ENCODE measurements at places on chromosomes 7 and 10.
A peak's percentile ranks its signal among the peaks of the same experiment; 100 is the strongest.

DNA sequence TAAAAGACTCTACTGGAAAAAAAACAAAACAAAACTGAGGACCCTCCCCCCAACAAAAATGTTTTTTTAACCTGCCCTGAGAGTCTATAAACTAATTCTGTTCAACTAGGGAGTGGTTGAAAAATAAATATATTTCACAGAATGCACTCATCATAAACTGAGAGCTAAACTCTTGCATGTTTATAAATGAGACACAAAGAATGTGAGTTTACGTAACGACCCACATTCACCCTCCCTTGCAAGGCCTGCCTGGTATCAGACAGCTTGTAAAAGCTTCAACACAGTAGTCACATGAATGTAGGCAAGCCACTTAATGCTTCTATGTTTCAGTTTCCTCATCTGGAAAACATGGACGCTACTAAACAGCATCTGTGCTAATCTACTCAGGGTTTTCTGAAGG is 50.3 kb downstream of the JAZF1 start:
- no peak for DNase-seq

DNA sequence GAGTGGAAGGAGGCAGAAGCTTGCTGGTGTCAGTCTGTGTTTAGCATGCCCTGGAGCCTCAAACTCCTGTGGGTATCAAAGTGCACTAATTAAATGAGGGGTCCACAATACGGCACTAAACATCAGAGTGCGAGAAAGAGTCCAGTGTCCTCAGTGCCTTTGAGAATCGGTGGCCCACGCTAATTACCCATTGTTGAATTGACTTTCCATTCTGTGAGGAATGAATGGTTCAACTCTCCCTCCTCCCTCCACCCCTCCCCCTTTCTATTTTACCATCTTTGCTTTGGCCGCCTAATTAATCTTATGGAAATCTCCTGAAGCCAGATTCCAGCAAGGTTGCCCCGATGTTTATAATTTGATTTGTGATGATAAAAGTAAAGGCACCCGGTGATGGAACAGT is 217.8 kb downstream of the TFEC start:
- no peak for DNase-seq

- no peak for DNase-seq
These were observed at the start of gene PGAM2 for GRCh38 chr7:44065431-44066110. Gene PGAM2, minus strand, starts transcription at chr7:44065567. Its CDS starts 38 bp downstream, at chr7:44065529.

GRCh38 chr10:12703813-12704212 is 297.7 kb downstream of the CCDC3 start:
- DNase-seq = no peak

DNA sequence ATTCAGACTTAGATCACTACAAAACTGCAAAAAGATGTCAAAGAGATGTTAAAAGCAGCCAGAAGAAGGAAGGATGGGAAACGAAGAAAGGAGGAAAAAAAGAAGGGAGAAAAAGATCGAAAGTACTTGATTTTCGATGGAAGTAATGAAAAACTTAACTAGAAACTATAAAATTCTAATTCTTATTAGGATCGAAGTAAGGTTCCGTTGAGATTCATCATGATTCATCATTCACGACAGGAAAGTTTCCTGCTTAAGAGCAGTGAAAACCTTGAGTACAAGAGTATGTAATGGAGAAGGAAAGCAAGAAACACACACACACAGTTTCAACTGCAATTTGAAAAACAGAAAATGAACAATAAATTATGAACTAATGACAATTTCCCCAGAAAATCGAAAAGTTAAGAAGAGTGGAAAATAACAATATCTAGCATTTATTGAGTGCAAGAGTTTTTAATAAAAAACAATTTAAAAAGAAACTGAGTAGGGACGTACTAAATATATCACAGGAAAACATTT is 1.1 kb upstream of the ING3 start:
- no peak for DNase-seq

DNA sequence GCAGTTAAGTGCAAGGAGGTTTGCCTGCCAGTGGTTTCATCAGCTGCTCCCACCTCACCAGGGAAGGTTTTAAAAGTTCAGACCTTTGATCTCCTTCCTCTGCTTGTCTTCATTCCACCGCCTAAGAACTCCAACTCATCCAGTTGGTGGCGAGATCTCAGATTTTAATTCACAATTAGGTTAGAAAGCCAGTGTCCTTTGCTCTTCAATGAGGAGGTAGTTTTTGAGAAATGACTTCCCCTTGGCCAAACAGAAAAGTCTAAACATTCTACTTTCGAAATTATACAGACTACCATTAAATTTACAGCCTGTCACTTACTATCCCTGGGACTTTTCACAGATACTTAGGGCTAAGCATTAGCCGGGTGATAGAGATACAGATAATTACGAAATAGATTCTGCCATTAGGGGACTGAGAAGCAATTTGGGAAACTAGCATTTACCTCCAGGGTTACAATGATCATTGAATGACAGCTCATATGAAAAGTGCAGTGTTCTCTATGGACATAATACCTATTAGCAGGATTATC is 513.4 kb upstream of the GHITM start:
- no peak for DNase-seq

DNA sequence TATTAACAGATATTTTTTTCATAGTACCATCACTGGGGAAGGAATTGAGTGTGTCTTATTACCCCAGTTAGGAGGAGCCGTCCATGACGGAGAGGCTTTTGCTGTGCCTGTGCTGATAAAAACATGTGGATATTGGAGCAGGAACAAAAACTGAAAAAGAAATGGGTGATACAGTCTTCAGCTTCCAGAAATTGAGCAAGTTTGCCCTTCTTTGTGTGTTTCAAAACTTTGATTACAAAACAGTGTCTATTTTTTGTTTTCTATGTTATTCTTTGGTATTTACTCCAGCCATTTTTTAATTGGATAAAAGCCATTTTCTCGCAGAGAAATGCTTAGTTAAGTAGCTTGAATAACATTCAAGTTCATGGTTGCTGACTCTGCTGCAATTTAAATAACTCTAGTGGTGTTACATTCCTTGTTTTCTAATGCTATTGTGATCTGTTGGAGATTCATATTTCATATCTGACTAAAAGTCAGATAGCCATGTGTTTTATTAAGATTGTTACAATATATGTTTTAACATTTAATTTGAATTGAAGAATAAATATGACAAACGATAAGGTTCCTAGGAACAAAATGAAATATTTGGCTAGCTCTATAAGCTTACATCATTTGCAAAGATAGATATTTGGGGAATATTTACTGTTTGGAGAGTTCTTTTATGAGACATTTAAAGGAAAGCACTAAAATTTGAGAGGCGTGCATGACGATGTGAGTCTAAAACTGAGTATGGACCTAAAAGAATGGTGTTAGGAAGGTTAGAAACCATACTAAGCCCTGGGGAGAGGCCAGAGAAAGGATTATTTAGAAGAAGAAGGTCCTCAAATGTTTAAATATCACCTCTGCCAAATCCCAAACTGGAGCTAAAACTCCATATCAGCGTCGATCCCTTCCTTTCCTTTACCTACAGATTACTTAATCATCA is 747.3 kb upstream of the CELF2 start:
- no peak for DNase-seq

GRCh38 chr10:98486421-98486820 is 39.7 kb upstream of the HPS1 start:
- no peak for DNase-seq

- no peak for DNase-seq
These were observed 59.2 kb downstream of the FOXL3 start for GRCh38 chr7:348962-349743.

GRCh38 chr7:141563956-141564623 is 12.9 kb downstream of the AGK start:
- no peak for DNase-seq

DNA sequence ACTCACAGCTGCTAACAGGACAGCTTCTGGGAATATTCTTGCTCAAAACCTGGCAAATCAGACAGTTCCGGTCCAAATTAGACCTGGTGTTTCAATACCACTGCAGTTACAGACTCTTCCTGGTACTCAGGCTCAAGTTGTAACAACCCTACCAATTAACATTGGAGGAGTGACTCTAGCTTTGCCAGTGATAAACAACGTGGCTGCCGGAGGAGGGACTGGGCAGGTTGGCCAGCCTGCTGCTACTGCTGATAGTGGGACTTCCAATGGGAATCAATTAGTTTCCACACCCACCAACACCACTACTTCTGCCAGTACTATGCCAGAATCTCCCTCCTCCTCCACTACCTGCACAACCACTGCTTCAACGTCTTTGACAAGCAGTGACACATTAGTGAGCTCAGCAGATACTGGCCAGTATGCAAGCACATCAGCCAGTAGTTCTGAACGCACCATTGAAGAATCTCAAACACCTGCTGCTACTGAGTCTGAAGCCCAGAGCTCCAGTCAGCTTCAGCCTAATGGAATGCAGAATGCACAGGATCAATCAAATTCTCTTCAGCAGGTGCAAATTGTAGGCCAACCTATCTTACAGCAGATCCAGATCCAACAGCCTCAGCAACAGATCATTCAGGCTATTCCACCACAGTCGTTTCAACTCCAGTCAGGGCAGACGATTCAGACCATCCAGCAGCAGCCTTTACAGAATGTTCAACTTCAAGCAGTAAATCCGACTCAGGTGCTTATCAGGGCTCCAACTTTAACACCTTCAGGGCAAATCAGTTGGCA is 2.1 kb downstream of the SP4 start:
- no peak for DNase-seq

DNA sequence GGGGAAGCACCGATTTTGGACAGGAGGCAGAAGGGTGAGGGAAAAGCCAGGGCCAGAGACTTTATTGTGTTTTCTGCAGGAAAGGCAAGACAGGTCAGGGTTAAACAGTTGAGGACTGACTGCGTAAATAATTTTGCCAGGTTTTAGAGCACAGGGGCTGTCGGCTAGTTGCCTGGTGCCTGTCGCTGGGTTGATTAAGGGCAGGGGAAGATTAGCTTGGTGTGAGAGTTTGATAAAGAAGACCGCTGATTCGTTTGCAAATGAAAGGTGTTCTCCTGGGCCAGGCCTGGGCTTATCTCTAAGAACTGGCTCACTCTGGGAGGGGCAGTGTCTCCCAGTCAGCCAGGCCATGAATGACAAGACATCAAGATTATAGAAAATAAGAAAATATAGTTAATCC is 75.6 kb downstream of the SLC37A3 start:
- no peak for DNase-seq

GRCh38 chr7:123916240-123916724 is 8.8 kb upstream of the SPAM1 start:
- peak; percentile 32 for DNase-seq

DNA sequence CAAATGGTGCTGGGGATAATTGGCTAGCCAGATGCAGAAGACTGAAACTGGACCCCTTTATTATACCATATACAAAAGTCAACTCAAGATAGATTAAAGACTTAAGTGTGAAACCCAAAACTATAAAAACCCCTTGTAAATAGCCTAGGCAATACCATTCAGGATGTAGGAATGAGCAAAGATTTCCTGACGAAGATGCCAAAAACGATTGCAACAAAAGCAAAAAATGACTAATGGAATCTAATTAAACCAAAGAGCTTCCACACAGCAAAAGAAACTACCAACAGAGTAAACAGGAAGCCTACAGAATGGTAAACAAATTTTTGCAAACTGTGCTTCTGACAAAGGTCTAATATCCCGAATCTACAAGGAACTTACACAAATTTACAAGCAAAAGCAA is 30.9 kb upstream of the PLXDC2 start:
- DNase-seq = no peak

GRCh38 chr10:44980309-44981171 is 1.9 kb upstream of the DEPP1 start:
- no peak for DNase-seq

DNA sequence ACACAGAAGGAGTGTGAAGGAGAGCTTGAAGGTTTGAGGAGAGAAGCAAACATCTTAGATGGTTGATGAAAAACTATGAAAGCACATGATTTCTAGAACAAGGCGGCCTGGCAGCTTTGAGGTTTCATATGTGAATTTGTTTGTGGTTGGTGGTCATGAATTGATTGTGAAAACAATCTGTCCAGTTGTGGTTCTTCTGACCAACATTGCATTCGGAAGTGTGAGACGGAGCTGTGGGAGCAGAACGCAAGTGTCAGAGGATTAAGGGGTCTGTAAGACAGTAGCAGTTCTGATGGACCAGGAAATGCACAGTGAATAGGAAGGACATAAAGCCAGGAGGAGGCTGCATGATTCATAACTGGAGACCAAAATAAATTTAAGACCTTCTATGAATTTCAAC is 594.6 kb downstream of the NXPH1 start:
- no peak for DNase-seq

DNA sequence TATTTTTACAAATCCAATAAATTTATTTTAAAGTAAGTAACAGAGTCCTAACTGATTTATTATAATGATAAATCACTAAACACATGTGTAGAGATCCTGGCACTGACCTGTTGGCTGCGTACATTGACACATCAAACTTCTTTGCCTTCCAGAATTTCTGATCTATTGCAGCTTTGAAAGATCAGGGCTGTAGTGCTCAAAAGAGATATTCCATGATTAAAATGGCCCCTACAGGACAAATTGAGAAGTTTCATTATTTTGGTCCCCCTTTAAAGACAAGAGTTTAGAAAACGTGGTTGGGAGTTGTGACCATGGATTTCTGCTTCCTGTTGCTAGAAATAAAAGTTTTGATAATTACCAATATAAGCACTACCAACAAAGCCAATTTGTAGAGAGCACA is 87.7 kb upstream of the PDK4 start:
- peak; percentile 29 for DNase-seq

DNA sequence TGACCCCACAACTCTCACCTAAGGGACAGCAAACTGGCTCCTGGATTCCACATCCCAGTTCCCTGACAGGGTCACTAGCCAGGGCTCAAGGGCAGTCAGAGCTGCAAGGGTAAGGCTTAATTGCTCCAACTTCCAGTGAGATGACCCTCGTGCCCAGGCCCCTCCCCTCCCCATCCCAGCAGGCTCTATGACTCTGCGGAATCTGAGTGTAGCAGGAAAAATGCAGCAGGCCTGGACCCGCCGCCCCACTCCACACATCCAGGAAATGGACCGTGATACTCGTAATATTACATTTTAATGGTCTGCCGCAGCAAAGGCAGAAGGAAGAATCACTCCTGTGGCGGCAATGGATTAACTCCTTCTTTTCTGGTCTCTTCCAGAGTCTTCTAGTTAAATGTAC is 91.7 kb upstream of the CHST15 start:
- no peak for DNase-seq

DNA sequence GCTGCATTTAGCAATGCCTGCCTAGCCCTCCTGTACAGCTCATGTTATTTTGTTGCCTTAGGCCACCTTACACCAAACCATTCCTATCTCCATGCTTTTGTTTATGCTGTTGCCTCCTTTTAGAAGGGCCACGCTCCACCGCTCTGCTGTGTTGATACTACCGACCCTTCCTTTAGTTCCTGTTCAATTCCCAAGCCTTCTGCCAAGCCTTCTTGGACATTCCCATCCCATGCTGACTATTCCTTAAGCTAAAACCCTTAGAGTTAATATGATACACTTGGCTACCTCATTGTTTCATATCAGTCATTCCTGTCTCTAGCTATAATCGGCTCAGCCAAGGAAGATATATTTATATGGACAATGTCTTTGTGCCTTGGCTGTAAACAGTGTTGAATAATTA is 705.5 kb downstream of the LRMDA start:
- DNase-seq = no peak

DNA sequence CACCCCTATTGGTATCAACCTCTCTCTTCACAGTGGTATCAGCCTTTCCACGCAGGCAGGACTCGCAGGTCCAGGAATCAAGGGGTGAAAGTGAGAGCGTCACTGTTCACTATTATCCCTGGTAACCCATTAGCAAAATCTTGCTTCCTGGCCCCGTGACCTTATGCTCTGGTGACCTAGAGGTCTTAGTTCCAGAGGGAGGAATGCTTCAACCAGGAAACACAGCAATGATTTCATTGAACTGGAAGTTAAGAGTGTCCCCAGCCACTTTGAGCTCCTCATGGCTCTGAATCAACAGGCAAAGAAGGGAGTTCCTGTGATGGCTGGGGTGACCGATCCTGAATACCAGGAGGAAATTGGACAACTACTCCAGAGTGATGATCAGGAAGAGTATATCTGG is 90.6 kb downstream of the CUL2 start:
- DNase-seq = no peak

All from NCI-H1694 (cell line).